NCI-H2107 (cell line): ENCODE measurements at places on chromosomes 6 and 20.

DNA sequence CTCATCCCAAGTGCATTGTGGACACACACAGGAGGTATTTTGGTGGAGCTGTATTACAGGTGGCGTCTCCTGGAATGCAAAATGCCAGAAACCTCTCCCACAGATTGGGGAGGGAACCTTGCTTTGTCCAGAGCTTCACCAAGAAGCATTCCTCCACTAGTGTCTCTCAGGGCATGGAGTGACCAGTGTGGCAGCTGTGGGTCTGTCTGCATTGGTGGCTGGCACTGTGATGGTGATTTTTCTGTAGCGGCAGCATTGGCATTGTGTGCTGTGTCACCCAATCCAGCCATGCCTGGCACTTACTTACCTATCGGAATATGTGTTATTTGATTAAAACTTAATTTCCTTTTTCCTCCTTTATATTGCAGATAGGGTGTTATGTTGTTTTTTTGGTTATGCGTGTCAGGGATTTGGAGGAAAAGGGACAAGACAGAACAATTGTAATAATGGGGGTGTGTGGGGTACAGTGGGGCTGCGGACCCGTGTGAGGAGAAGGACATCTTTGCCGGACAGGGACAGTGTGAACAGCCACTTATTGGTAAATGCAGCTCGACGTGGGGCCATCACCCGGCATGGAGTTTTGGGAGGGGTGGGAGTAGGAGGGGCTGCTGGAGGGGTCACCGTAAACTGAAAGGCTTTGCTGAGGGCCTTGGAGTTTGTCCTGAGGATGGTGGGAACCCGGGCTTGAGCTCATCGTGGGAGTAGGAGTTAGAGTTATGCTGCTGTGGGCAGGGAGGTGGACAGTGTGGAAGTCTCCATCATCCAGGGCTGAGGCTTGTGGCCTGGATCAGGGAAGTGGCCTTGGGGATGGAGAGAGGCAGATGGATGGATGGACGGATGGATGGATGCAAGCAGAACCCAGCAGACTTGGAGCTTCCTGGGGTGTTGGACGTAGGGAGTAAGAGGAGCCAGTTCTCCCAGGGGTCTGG, 105.0 kb downstream of the SYCP2 start:
- DNase-seq: no peak

DNA sequence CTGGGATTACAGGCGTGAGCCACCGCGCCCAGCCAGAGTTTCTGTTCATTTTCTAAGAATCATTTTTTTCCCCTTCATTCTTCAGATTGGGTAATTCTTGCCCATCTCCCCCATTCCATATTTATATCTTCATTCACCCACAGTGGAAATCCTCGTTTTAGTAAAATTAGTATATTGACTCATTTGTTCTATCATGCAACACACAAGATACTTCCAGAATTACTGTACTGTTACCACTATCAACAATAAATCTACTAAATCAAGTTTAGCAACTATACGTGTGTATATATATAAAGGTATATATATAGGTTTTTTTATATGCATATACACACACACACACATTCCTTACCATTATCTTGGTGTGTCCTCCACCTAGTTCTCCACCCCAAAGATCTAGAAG, 41.2 kb upstream of the KCNG1 start:
- no peak for DNase-seq

DNA sequence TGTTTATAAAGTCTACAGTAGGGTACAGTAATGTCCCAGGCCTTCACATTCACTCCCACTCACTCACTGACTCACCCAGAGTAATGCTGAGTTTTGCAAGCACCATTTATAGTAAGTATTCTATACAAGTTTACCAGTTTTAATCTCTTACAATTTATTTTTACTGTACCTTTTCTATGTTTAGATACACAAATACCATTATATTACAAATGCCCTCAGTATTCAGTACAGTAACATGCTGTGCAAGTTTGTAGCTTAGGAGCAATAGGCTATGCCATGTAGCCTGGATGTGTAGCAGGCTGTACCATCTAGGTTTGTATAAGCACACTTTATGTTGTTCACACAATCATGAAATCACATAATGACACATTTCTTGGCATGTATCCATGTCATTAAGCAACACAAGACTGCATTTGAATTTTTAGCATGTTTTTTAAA, 673.6 kb downstream of the CD109 start:
- DNase-seq: no peak

DNA sequence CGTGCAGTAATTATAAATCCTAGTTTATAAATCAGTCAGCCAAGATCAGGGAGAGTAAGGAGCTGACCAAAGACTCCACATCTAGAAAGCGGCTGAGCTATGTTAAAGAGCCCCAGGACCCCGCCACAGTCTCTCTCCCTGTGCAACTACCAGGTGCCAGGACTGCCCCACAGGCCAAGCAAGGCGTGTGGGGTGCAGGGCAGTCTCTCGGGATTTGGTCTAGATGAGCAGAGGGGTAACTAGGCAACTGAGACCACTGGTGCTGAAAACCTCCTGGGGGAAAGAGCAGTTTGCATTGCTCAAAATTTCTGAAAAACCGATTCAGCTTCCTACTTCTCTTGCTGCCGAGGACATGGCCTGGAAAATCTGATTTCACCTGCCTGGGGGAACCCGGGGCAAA, 10.4 kb downstream of the PMEPA1 start:
- no peak for DNase-seq

DNA sequence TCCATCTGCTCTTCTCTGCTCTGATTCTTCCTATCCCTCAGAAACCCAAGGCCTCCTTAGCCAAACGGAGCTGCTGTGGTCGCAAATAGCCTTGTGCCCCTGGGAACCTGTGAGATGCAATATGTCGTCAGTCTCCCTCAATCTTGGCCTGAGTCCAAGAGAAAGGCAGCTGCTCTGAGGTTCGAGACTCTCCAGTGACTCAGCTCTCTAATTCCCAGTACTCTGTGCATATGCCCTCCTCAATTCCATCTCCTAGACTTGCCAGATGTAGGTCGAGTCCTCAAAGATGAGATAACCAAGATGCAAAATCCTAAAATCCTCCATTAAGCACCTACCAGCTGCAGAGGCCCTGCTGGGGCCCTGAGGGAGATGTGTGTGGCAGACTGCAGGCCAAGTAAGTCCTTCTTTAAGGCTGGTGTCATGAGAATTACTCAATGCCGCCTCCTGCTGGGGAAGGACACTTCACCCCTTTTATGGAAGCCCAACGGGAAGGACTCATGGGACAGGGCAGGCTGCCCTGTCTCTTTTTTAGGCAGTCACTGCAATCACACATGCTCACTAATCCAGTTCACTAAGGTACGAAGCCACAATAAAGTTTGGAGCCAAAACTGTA, 28.5 kb downstream of the C6orf15 start:
- no peak for DNase-seq

DNA sequence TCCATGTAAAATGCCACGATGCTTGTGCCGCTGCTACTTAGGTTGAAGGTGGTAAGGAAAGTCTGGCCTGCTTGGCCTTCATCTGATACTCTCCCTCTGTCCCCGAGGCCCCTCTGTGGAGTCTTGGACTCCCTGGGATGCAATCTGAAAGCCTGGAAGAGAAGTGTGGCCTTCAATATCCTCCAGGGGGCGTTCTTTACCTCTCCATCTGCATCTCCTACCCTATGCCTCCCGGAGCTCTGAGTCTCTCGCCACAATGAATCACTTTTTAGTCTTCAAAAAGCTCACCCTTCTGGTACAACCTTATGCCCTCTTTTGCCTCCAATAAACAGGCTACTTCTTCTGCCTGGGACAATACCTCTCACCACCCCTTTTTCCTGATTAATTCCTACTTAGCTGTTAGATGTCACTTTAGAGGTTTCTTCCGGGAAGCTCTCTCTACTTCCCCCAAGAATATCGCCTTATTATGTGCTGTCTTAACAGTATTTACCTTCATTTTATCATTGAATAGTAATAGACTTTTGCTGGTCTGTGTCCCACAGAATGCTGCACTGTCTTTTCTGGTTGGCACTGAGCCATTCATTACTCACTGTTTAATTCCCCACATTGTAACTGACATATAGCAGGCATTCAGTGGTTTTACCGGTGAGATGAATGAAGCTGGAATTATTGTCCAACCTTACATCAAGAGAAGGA, 13.9 kb upstream of the ATG5 start:
- peak; percentile 69 for DNase-seq

- no peak for DNase-seq
Measured at GRCh38 chr6:20806669-20807068, 272.4 kb downstream of the CDKAL1 start.

- DNase-seq: no peak
Measured at GRCh38 chr6:147016440-147016839, 187.8 kb upstream of the STXBP5 start.

- no peak for DNase-seq
Measured at GRCh38 chr6:54617730-54618129, 228.8 kb upstream of the FAM83B start.

GRCh38 chr6:166826264-166826663, 130.1 kb downstream of the RNASET2 start:
- DNase-seq: no peak

DNA sequence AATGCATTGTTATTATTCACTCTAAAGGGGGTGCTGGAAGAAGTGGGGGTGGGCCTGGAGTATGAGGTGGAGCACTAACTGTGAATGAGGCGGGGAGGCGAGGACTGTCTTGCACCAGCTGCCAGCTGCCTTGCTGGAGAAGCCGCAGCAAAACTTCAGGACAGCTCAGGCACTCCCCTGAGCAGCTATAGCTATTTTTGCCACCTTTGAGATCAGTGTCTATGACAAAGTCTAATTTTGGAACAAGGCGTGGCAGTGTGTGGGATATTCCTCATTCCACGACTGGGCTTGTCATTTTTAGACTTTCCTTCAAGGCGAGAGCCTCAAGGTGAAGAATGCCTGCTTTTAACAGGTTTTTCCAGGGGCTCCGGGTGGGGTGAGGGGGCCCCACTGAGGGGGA, 143.8 kb downstream of the DOK5 start:
- no peak for DNase-seq

- DNase-seq: no peak
Measured at GRCh38 chr20:11838076-11838636, 79.5 kb upstream of the BTBD3 start.

GRCh38 chr20:5535125-5535756, 215.0 kb upstream of the SHLD1 start:
- DNase-seq: no peak
